ENCODE measurements at places on chromosomes 12 and 14.

GRCh38 chr12:22631863-22632463 lies 7.0 kb downstream of the ETNK1 start:
- DNase-seq: no peak

GRCh38 chr12:67045650-67046049 lies 223.5 kb upstream of the CAND1 start:
- DNase-seq: no peak

- no peak for DNase-seq
These were observed 24.4 kb upstream of the KITLG start for GRCh38 chr12:88604646-88605045.

DNA sequence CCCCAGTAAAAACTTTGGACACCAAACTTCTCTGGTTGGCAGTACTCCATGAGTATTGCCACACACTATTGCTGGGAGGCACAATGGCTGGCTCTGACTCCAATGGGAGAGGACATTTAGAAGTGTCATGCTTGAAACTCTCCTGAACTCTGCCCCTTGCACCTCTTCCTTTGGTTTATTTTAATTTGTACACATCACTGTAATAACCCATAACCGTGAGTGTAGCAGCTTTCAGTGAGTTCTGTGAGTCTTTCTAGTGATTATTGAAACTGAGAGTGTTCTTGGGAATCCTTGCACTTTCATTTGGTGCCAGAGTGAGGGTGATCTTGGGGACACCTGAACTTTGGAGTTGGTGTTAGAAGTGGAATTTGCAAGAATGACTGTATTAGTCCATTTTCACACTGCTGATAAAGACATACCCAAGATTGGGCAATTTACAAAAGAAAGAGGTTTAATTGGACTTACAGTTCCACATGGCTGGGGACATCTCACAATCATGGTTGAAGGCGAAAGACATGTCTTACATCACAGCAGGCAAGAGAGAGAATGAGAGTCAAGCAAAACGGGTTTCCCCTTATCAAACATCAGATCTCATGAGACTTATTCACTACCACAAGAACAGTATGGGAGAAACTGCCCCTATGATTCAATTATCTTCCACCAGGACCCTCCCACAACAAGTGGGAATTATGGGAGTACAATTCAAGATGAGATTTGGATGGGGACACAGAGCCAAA lies 41.3 kb upstream of the CEP83 start:
- DNase-seq: no peak

DNA sequence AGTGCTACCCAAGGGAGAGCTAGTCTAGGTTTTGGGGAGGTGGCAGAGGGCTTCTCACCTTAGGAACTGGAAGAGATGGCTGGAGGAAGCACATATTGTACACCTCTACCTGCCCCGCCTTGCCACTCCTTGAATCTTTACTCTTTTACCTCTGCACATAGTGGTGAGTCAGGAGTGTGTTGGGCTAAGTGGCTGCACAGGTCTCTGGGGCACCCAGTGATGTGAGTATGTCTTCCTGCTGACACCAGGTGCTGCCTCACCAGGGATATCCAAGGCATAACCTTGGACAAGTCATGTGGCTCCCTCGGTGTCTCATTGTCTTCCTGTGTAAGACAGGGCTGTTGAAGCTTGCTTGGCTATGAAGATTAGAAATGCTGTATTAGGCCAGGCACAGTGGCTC lies 19.8 kb upstream of the CABP1 start:
- DNase-seq: no peak

DNA sequence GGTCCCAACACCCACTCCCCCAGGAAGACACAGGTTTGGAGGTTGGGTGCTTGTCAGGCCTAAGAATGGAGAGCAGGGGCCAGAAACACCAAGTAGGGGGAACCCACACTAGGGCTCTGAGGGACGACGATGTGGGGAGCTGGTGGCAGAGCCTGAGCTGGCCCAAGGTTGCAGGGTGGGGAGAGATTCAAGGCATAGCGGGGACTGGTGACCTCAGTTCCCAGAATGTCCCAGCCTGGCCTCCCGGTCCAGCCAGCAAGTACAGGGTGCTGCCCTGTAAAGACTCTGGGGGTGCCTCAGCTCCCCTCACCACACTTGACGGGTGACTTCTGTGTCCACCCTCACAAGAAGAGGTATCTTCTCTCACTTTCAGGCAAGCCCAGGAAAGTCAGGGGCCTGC lies 86.7 kb downstream of the ALG10 start:
- DNase-seq: no peak

GRCh38 chr12:98178126-98178525 lies 337.3 kb upstream of the TMPO start:
- DNase-seq: no peak

Data from NT2/D1 (cell line).